ENCODE measurements at places on chromosomes 16 and 17. TPM values are rescaled to one million over a fixed set of nuclear protein-coding genes. Genes with fewer than 3 reads are reported as not detected.

- DNase-seq, result no peak
These were observed 126.5 kb upstream of the RCVRN start for GRCh38 chr17:10031606-10032005.

DNA sequence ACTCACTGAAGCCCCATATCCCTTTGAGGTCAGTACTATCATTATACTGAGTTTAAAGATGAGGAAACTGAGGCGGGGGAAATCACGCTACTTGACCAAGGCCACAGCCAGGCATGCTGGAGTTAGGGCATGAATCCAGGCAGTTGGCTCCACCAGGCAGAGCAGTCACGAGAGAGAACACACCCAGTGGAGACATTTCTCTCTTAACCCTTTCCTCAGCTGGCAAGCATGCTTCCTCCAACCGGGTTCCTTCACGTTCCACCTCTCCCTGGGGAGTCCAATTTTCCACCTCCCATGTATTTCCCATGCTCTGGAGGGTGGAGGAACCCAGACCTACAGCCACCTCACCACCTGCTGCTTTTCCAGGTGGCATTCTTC lies 32.8 kb downstream of the VAC14 start:
- no peak for DNase-seq

Gene TBC1D3I
- polyA plus RNA-seq, result 0.57 TPM

Gene TMIGD1
- 0.78 TPM for polyA plus RNA-seq

Gene ANKRD40CL
- 0.48 TPM for polyA plus RNA-seq

Measured in left kidney (tissue), 8 donors.